ENCODE measurements at places on chromosomes 11 and 22. TPM values are rescaled to one million over a fixed set of nuclear protein-coding genes. Genes with fewer than 3 reads are reported as not detected.

MS4A8 gene
- total RNA-seq = not detected

ELMOD1 gene
- total RNA-seq = 0.53 TPM

PNPLA5 gene
- total RNA-seq = not detected

KDELR3 gene
- total RNA-seq = 29.3 TPM

KCNJ1 gene
- not detected for total RNA-seq

RABL2B gene
- total RNA-seq = 6.9 TPM

CEND1 gene
- total RNA-seq = 0.13 TPM

CENPM gene
- total RNA-seq = 22.1 TPM

TYR gene
- total RNA-seq = not detected

MUC5AC gene
- total RNA-seq = not detected

MYEOV gene
- total RNA-seq = 2.2 TPM

PPARA gene
- total RNA-seq = 7.1 TPM

TH gene
- total RNA-seq = not detected

OR6A2 gene
- 0.20 TPM for total RNA-seq

PVALB gene
- total RNA-seq = not detected

C11orf21 gene
- total RNA-seq = not detected

LINC01488 gene
- not detected for total RNA-seq

BATF2 gene
- 1.1 TPM for total RNA-seq

DDT gene
- 93.9 TPM for total RNA-seq

OR51B4 gene
- total RNA-seq = not detected

SOX6 gene
- under 0.01 TPM for total RNA-seq

TMEM126A gene
- 55.6 TPM for total RNA-seq

TMA7B gene
- not detected for total RNA-seq

FREY1 gene
- 0.88 TPM for total RNA-seq

PGA3 gene
- total RNA-seq = not detected

FKBP2 gene
- total RNA-seq = 62.8 TPM

SPI1 gene
- total RNA-seq = not detected

PDE2A gene
- 25.3 TPM for total RNA-seq

CSNK1E gene
- total RNA-seq = 124 TPM

IGHMBP2 gene
- 9.1 TPM for total RNA-seq

SLC6A5 gene
- total RNA-seq = not detected

PAMR1 gene
- total RNA-seq = not detected

MYRF gene
- 0.28 TPM for total RNA-seq

GRK3 gene
- 1.3 TPM for total RNA-seq

ALX4 gene
- total RNA-seq = not detected

LRP4 gene
- 1.9 TPM for total RNA-seq

ACTN3 gene
- total RNA-seq = 0.07 TPM

GRAMD1B gene
- 4.5 TPM for total RNA-seq

OR8D4 gene
- total RNA-seq = 0.04 TPM
